Brain (organoid and tissue), 16 donors: ENCODE measurements at places on chromosomes 2 and 18. TPM values are rescaled to one million over a fixed set of nuclear protein-coding genes. Genes with fewer than 3 reads are reported as not detected.

Gene TMEM200C
- 4.3 TPM for polyA plus RNA-seq

Gene KLHL41
- polyA plus RNA-seq: 0.29 TPM

Gene TPO
- polyA plus RNA-seq: 0.14 TPM

Gene RGPD4
- polyA plus RNA-seq: not detected

Gene COX7A2L
- polyA plus RNA-seq: 182 TPM

Gene DSG1
- 0.05 TPM for polyA plus RNA-seq

Gene PLEKHH2
- polyA plus RNA-seq: 1.0 TPM

Gene DOK1
- polyA plus RNA-seq: 9.7 TPM

Gene EVA1A
- polyA plus RNA-seq: 4.9 TPM

Gene RNF125
- 1.2 TPM for polyA plus RNA-seq

Gene SIX3
- 30.9 TPM for polyA plus RNA-seq

Gene ANO7
- polyA plus RNA-seq: 1.3 TPM

Gene TRPM8
- polyA plus RNA-seq: 56.9 TPM

Gene CACNB4
- 1.1 TPM for polyA plus RNA-seq
